ENCODE measurements at places on chromosomes 4 and X. TPM values are rescaled to one million over a fixed set of nuclear protein-coding genes. Genes with fewer than 3 reads are reported as not detected.

C4orf50 gene
- not detected for total RNA-seq

CT45A3 gene
- total RNA-seq = not detected

LYAR gene
- 51.6 TPM for total RNA-seq

AMBN gene
- not detected for total RNA-seq

RBM46 gene
- 0.40 TPM for total RNA-seq

PNMA6A gene
- 2.5 TPM for total RNA-seq

CAMK2D gene
- 20.3 TPM for total RNA-seq

EDNRA gene
- 3.9 TPM for total RNA-seq

MAGEC1 gene
- not detected for total RNA-seq

F11 gene
- total RNA-seq = not detected

All from epithelial cell of proximal tubule (primary cell).